Mesenteric fat pad (tissue), 1 donor: ENCODE measurements at places on chromosomes 1 and 21. TPM values are rescaled to one million over a fixed set of nuclear protein-coding genes. Genes with fewer than 3 reads are reported as not detected.

The OTUD3 gene
- total RNA-seq, result 8.3 TPM

The SLC22A15 gene
- total RNA-seq, result 5.1 TPM

DNA sequence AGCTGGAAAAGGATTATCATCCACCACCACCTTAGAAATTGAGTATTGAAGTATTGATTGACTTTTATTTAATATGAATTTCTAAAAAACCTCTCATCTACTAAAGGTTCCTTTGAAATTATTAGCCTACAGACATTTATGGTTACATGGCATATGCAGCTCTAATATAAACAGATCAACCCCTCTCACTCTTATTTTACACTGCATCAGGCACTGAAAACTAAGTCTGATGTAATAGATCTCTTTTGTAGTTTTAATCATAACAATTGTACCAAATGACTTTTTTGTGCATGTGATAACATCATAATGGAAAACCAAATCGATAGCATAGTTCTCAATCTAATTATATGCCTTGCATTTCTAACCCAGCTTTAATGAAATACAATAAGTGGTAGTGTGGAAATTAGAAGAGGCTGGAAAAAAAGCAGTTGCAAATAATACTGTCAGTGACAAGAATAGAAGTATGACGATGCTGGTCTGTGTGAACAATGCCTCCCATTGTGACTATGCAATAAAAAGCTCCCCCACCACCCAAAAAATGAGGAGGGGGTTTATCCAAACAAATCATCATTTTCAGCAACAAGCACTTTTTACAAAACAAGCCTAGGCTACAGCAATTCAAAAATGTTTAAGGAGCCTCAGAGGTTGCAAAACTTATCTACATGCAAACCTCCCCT, 426.5 kb upstream of the NFIA start:
- DNase-seq, result no peak

GRCh38 chr1:172883387-172883791, 167.4 kb downstream of the TNFSF18 start:
- DNase-seq, result no peak

The WLS gene
- 43.0 TPM for total RNA-seq

- DNase-seq, result no peak
These were observed 22.3 kb upstream of the FAM78B start for GRCh38 chr1:166189126-166189525.

- no peak for DNase-seq
These were observed 1.7 kb downstream of the LHX9 start for GRCh38 chr1:197918807-197919345.

GRCh38 chr1:93729906-93730305, 48.3 kb upstream of the BCAR3 start:
- no peak for DNase-seq

GRCh38 chr1:41456847-41457540, 27.5 kb downstream of the EDN2 start:
- DNase-seq, result no peak

DNA sequence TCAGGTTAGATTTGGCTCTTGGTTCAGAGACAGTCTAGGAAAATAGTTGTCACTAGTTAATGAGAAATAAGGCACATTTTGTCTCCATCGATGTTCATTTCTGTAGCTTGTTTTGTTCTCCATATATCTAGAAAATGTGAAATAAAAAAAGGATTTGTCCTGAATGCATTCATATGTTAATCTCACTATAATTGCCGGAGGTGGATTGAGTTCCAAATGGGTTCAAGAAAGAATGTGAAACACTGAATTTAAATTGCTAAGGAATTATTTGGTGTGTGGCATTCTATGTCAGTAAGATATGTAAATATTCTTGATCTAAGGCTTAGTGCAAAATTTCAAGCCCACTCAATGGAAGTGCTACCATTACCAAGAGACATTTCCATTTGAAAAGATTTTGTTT, 176.7 kb downstream of the LRRC7 start:
- DNase-seq, result no peak

DNA sequence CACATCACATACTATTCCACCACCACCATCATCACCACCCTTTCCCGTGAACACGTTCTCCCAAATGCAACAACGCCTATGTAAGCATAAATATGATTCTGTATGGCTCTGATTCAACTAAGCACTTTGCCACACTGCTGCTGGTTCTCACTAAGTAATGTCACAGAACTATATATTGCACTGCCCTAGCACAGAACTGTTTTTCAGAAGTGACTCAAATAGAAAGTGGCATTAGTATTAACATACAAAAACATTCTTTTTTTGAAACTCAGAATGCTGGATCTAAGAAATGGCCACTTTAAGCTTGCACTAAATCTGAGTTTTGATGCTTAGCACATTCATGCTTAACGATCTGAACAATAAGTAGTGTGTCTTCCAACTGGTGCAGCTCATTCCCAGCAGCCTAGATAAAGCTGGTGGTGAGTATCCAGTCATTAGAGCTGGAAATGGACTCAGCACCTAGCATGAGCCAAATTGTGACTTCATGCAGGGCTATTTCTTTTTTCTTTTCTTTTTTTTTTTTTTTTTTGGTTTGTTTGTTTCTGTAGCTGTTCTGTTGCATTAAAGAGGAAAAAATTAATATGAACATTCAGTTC, 46.2 kb upstream of the ZC3H11B start:
- DNase-seq, result no peak

DNA sequence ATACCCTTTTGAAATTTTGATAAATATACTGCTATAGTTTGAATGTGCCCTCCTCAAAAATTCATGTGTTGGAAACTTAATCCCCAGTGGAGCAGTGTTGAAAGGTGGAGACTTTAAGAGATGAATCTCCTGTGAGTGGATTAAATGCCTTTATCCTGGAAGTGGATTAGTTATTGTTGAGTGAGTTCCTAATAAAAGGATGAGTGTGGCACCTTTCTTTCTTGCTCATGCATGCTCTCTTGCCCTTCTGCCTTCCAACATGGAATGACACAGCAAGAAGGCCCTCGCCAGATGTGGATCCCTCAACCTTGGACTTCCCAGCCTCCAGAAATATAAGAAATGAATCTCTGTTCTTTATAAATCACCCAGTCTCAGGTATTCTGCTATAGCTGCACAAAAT, 51.8 kb downstream of the CD160 start:
- no peak for DNase-seq

The TXNIP gene
- 692 TPM for total RNA-seq

The DIO1 gene
- total RNA-seq, result not detected

DNA sequence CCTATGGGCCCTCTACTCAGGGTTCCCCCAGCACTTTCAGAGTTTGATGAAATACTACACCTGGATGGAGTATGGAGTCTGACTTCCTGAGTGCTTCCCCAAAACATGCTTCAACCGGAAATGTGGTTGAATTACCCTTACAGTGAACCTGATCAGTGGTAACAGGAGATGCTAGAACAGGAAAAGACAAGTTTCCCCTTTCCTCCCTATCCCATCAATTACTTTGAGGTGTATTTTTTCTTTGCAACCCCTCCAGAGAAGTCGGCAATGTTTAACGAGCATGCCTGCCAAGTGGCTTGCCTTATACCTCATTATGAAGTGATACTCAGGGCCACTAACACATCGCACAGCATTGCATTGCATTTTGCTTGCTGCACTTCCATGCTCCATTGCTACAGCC, 7.0 kb downstream of the KRTAP15-1 start:
- DNase-seq, result no peak

GRCh38 chr1:23882746-23883145, 14.7 kb upstream of the FUCA1 start:
- no peak for DNase-seq

- DNase-seq, result no peak
These were observed 51.1 kb downstream of the ATF6 start for GRCh38 chr1:161817176-161817730.

The KPRP gene
- not detected for total RNA-seq

- DNase-seq, result no peak
These were observed 137.4 kb downstream of the SYT2 start for GRCh38 chr1:202572867-202573266.

DNA sequence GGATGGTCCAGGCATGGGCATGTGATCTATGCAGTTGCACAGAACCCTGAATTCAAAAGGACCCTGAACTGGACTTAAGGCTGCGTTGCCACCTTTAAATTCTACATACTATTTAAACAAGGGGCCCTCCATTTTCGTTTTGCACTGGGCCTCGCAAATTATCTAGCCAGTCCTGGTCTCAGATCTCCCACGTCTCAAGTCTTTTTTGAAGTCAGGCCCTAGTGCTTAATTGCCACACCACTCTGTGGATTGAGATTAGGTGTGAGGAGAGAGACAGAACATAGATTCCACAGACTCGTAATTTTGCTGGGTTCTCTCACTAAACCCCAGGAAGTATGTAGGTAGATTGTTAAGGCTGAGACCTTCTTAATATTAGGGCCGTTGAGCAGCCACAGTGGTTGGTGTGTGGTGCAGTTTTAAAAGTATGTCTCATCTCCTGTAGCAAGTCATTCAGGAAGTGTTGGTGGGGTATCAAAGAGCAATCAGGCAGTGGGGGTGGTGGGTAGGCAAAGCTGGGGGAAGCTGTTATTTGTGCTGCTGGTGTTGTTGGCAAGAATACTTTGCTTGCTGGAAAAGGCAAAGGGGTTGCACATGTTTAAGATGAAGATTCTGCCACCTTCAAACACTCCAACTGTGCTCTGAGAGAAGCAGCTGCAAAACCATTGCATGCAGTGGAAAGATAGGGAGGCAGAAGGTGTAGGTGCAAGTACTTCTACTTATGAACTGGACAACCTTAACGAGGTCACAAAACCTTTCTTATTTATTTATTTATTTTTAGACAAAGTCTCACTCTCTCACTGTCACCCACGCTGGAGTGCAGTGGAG, 11.2 kb downstream of the CD84 start:
- DNase-seq, result no peak

GRCh38 chr21:15874615-15875014, 144.8 kb downstream of the USP25 start:
- DNase-seq, result no peak

DNA sequence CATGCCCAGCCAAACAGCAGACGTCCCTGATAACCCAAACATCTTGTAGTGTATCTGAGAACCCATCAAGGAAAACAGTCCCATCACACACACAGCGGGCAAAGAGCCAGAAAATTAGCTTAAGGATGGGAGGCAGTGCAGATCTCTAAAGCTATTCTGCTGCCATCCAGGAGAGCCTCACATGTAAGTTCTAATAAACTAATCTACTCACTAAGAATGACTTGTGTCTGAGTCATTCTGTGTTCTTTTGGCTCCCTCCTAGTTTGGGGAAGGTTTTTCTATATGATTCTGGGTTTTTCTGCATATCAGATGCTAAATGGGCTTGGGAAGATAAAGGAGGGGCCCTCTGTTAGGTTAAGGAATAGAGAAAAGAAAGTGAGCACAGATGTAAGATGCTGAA, 162.8 kb downstream of the HUNK start:
- DNase-seq, result no peak

DNA sequence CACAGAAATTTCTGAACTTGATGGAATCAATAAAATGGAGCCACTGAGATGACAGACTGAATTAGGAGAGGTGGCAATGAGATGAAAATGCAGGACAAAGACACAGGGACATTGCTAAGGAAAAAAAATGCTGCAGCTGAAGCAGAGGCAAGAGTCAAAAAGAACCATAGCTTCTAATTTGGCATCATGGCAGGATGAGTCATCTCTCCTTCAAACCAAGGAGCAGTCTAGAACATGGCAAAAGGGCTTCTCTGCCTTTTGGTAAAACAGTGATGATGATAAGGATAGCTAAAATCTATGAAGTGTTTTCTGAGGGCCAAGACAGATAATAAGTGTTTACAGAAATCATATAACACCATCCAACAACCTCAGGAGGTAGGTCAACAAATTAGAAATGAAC, 16.8 kb downstream of the SLC19A2 start:
- no peak for DNase-seq

- DNase-seq, result no peak
These were observed 23.5 kb downstream of the COP1 start for GRCh38 chr1:176183618-176184017.

The PLA2G2A gene
- total RNA-seq, result 453 TPM

DNA sequence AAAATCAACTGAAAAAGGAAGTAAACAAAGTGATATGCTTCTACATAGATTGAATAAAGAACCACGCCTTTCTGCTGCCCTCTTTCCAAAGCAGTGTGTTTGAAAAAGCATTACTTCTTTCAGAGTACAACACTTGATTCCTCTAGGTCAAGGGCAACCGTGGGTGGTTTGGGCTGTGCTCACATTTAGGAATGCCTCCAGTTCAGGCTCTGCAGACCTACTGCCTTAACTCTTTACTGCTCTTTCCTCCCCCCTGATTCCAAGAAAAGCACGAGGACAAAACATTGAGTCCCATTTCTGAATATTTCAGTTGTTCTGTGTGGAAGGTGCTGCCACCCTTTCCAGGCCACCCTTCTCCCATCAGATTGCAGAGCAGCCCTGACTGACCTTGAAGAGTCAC, 45.2 kb downstream of the ADAMTS1 start:
- DNase-seq, result no peak

The PLEKHN1 gene
- 0.39 TPM for total RNA-seq

The SPRR1B gene
- total RNA-seq, result not detected

The SLC44A5 gene
- total RNA-seq, result 0.10 TPM
